Mucosa of gallbladder (tissue), 1 donor: ENCODE measurements at places on chromosomes 6 and 20. TPM values are rescaled to one million over a fixed set of nuclear protein-coding genes. Genes with fewer than 3 reads are reported as not detected.

Gene UNC5CL
- total RNA-seq = 26.4 TPM

Gene BPIFB4
- not detected for total RNA-seq

Gene HDGFL1
- not detected for total RNA-seq

Gene HSPA12B
- 5.4 TPM for total RNA-seq

Gene SLC35D3
- not detected for total RNA-seq

Gene NPEPL1
- total RNA-seq = 39.1 TPM

Gene HCK
- 11.7 TPM for total RNA-seq

Gene CFB
- total RNA-seq = 476 TPM

Gene BNIP5
- total RNA-seq = 7.4 TPM

Gene HEY2
- 2.4 TPM for total RNA-seq

Gene SOX18
- 30.1 TPM for total RNA-seq

Gene NKX2-2
- total RNA-seq = not detected

Gene SNRPB
- 85.8 TPM for total RNA-seq

Gene TNFRSF6B
- 3.2 TPM for total RNA-seq

Gene CLVS2
- 0.06 TPM for total RNA-seq

Gene AGPAT4
- total RNA-seq = 15.4 TPM

Gene SLC22A16
- not detected for total RNA-seq

Gene GTSF1L
- total RNA-seq = not detected

Gene EPPIN
- not detected for total RNA-seq

Gene RHAG
- 0.52 TPM for total RNA-seq

Gene ADAT2
- total RNA-seq = 2.5 TPM

Gene SRMS
- total RNA-seq = not detected

Gene XKR7
- total RNA-seq = not detected

Gene PRDM13
- total RNA-seq = not detected

Gene TINAG
- total RNA-seq = 8.8 TPM

Gene FAM135A
- total RNA-seq = 31.6 TPM

Gene KCNK17
- total RNA-seq = 2.2 TPM
